Stimulated activated CD8-positive, alpha-beta memory T cell treated with anti-CD3 and anti-CD28 coated beads, Interleukin-4, amount 100 ng/mL, for 1 hour (primary cell): ENCODE measurements at places on chromosomes 6 and 20.

GRCh38 chr6:114039841-114040240 lies 68.9 kb upstream of the HDAC2 start:
- no peak for DNase-seq

GRCh38 chr20:25984933-25985332 lies 288.3 kb upstream of the ZNF337 start:
- DNase-seq = no peak

DNA sequence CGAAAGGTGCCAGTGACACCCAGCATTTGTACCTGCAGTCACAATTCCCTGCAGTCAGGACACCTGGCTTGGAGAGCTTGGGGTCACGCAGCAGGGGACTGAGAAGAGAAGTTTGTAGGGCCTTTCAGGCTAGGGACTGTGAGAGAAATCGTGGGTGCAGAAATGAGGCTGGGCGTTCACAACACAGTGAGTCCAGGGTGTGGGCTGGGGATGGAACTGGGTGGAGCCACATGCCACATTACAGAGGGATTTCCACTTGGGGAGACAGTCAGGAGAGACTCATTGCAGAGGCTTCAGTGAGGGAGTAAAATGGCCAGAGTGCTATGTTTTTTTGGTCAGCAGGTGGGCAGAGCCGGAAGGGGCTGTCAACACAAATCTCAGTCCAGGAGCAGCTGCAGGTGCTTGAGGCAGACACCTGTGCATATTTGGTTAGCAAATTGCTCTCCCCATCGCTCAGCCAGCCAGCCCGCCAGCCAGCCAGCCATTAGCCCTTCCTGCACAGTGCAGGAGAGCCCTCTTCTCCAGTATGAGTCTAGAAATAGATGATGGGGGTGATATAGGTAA lies 7.4 kb downstream of the ITPR3 start:
- DNase-seq = no peak

DNA sequence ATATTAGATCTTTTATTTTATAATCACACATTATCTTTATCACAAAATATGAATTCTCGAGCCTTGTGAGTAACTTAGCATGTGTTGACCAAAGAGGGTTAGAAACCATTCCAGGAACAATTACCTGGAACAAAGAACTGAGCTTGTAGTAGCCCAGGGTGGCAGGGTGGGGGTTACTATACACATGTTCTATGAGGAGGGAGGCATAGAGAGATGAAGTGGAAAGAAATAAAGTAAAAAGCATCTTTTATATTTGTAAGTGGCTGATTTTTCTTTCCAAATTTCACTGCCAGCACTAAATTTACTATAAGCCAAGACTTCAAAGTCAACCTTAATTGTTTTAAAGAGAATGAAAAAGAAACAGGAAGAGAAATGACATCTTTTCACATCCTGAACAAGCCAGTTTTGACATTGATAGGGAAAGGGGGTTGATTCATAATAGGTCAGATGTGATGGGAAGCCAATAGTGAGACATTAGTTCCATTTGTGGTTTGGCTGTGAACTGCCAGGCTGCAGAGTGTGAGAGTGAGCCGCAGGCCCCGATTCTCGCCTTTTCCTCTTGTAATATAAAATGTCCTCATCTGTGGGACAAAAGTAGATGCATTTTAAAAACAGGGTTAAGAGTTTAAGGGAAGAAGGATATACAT lies 52.7 kb upstream of the MYB start:
- DNase-seq = peak; percentile 11

GRCh38 chr6:111952274-111952673 lies 79.0 kb upstream of the FYN start:
- no peak for DNase-seq

- no peak for DNase-seq
Observed at GRCh38 chr20:47290666-47291430, 65.7 kb downstream of the ZMYND8 start.

- DNase-seq = no peak
Observed at GRCh38 chr6:30264743-30265142, 51.5 kb upstream of the TRIM26 start.

GRCh38 chr6:32047084-32047478 lies 8.9 kb downstream of the CYP21A2 start:
- DNase-seq = no peak

DNA sequence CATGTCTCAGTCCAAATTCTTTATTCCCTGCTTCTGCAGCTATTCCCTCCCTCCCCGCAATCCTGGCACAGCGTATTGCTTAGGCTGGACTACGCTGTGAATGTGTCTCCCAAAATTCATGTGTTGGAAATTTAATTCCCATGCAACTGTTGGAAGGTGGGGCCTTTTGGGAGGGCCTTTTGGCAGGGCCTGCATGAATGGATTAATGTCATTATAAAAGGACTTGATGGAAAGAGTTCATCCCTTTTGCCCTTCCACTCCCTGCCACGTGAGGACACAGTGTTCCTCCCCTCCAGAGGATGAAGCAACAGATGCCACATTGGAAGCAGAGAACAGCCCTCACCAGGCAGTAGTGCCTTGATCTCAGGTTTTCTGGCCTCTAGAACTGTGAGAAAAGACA lies 20.4 kb upstream of the NOTCH4 start:
- no peak for DNase-seq

- no peak for DNase-seq
Observed at GRCh38 chr6:99446076-99446475, 21.0 kb upstream of the PNISR start.

GRCh38 chr6:16198061-16198705 lies 40.2 kb upstream of the GMPR start:
- DNase-seq = no peak

DNA sequence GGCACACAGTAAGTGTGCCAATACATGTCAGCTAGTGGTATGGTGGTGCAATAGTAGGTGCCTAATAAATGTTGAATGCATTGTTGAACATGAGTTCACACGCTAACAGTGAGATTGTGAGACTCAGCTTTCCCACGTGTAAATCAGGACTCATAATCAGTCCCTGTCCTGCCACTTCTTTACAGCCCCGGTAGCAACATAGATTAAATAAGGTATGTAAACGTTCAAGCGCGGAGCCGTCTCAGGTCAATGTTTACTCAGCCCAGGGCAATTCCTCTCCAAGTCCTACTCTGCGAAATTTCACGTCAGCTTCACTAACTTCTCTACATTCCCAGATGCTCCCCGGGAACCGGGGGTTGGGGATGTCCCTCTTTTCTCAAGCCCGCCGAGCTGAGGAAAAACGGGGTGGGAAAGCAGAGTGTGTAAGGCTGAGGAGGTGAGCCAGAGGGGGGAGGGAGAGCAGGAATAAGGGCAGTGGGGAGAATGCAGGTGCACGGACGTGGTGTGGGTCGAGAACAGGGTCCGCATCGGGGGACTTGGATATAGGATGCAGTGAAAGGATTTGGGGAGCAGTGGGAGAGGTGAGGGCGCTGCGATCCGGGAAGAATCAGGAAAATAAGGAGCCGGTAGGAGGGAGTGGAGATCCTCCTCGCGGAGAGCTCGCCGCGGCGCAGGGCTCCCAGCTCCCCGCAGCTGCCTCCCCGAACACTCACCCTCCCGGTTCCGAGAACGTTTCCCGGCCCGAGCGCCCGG lies 544 bp upstream of the TP53INP2 start:
- DNase-seq = no peak

DNA sequence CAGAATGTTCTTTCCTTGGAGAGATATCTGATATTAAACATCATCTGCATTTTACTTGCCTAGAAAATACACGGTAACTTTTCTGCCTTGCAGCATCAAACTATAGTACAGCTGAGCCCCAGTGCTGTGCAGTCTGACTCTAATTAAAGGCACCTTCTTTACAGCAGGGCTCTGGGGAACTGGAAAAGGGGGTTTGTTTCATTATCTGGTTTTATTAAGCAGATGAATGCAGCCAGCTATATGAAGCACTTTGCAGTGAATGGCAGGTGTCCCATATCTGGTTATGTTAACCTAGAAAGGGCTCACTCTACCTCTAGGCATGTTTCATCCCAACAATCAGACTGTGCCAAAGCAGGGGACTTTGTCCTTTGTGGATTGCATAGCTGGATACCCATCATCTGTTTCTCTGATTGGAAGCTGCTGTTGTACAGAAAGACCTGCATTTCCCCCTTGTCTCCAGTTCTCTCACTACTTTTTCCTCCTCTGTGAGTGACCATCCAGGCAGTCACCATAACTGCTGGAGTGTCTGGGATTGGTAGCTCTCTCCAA lies 39.6 kb upstream of the CMTR1 start:
- DNase-seq = no peak

DNA sequence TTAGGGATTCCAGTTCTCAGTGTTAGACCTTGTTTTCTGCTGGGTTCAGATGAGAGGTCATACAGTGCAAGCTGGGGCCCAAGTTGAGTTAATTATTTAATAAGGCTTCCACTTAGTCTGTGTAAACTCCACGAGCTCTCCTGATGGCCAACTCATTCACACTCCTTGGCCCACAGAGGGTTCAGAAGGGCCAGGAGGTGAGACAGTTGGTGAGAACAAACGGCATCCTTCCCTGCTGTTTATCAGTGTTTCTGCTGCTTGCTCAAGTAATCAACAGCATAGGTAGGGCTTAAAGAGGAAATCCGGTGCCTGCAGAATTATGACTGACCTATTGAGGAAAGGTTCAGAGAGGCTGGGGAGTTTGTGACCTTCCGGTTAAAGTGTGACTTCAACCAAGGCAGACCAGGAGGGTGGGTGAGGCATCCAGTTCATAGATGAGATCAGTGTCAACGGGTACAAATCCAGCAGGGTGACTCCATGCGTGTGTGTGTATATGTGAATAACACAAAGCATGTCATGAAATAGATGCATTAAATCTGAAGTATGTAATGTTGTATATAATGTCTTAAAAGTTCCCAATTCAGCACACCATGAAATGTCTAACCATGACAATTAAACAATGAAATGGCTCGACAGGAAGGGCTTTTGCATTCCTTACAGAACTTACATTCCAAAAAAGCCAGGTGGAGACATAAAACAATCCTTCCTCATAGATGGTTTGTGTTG lies 37.4 kb upstream of the BCAS1 start:
- DNase-seq = no peak

DNA sequence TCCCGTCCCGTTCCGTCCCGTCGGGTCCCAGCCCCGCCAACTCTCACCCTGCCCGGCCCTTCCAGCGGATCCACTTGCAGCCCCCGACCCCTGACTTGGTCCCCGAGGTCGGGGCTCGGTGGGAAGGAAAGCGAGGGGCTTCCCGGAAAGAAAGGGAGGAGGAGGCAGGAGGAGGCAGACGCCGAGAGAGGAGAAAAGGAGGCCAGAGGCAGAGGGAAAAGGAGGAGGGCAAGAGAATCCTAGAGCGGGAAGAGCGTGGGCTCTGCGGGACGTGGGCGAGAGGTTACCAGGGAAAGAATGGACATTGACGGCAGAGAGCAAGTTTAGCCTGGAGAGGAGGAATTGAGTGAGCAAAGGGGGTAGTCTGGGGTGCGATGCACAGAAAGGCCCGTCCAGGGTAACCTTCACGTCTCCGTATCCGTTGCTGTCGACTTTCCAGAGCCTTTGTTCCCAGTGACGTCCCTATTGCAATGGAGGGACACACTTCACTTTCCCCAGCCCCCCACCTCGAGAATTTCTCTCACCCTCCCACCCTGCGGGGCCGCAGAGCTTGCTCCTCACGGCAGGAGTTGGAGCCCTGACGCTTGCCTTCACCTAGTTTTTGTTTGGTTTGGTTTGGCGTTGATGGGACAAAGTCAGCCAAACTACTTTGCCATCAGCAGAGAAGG lies 477 bp upstream of the MOXD1 start:
- DNase-seq = no peak

DNA sequence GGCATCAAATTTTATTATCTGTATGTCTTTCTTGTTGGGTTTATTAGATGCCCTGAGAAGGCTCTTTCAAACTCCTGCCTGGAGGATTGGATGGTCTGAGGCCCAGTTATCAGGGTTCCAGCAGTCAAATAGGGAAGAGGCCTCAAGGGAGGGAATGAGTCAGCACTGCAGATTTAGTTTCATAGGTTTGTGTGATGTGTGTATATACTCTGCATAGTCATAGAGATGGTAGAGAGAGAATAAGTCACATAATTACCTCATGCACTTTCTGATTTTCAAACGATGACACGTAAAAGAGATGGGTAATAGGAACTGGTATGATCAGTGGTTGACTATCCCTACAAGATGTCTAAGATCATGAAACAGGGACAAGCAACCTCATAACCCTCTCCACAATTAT lies 82.1 kb downstream of the ADAT2 start:
- DNase-seq = no peak

- DNase-seq = no peak
Observed at GRCh38 chr6:138404666-138405337, 779 bp downstream of the HEBP2 start.

GRCh38 chr20:44959082-44959637 lies 1.0 kb downstream of the TOMM34 start:
- DNase-seq = no peak

DNA sequence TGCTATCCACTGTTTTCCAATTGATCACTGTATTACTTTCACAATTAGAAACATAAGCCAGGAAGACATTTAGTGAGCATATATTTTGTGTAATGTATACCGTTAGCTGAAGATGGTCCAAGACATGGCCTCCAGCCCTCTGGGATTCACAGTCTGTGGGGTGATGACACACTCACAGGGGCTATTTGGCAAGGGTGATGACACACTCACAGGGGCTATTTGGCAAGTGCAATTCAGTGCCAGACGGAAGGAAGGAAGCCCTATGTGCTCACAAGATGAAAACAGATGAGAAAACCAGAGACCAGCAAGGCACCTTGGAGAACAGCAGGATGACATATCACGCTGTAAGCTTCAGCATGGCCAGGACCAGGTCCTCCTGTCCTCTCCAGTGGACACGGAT lies 183.7 kb downstream of the MBOAT1 start:
- no peak for DNase-seq

DNA sequence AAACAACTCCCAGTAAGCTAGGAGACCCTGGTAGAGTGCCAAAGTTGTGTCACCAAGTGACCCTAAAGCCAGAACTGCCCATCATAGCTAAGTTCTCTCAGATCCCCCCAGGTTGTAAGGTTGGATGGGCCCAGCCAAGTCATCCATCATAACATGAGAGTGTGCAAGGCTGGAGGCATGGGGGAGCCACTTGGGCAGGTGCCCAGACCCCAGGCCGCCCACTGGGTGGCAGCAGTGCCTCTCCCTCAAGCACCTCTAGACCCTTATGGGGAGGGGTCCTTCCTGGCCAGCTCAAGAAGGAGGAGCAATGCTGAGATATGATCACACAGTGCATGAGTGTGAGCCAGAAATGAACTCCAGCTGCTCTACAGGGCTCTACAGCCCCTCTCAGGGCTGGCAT lies 154.5 kb downstream of the MYLK4 start:
- DNase-seq = no peak

DNA sequence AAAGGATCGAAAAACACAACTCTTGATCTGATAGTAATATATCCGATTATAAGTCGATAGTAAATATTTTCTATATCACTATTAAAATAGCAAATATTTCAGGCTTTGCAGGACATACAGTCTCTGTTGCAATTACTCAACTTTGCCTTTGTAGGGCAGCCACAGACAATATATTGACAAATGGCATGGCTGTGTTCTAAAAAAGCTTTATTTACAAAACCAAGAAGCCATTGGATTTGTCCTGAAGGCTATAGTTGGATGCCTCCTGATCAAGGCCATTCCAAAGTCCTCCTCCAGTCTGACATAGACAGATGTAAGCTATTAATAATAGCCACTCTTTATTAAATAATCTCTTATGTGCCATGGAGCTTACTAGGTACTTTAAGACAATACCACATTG lies 5.9 kb downstream of the OCSTAMP start:
- DNase-seq = no peak
